Left renal pelvis (tissue), 4 donors: ENCODE measurements at places on chromosomes 6 and 20.

DNA sequence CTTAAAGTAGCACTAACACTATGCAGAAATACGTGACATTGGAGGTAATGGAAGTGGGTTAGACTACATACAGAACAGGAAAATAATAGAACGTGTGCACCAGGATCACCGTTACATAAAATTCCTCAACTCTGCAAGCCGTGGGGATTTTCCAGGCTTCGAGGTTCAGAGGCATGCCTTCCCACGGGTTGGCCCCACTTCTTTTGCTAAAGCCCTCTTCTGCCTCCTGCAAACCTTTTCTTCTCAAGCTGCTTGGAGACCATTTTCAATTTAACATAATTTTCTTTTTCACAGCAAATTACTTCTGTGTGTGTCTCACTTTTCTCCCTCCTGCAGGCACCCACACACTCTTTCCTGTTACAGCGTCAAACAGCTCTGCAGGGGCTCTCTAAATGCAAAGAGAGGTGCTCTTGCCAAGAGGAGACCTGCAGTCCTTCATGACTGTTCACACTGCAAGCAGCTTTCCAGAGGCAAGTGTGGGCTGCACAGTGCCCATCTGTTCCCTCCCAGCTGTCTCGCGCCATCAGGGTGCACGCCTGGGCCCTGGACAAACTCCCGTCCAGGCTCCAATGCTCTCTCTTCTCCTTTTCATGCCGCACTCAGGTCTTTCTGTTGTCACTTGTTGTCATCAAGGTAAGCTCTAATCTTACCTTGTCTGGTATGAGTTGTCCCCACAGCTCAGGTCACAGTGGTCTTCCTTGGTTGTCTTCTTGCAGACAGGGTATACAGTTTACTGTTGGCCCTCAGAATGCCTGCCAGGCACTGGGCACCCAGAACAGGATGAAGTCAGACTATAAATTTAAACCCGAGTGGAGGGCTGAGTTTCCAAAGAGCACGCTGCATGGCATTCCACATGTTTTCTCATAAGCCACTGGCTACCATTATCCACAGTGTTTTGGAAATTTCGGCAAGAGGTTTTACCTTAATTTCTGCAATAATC is 164.8 kb upstream of the GGTLC1 start:
- DNase-seq: no peak

GRCh38 chr6:25401711-25402110 is 122.5 kb downstream of the CARMIL1 start:
- DNase-seq: no peak

DNA sequence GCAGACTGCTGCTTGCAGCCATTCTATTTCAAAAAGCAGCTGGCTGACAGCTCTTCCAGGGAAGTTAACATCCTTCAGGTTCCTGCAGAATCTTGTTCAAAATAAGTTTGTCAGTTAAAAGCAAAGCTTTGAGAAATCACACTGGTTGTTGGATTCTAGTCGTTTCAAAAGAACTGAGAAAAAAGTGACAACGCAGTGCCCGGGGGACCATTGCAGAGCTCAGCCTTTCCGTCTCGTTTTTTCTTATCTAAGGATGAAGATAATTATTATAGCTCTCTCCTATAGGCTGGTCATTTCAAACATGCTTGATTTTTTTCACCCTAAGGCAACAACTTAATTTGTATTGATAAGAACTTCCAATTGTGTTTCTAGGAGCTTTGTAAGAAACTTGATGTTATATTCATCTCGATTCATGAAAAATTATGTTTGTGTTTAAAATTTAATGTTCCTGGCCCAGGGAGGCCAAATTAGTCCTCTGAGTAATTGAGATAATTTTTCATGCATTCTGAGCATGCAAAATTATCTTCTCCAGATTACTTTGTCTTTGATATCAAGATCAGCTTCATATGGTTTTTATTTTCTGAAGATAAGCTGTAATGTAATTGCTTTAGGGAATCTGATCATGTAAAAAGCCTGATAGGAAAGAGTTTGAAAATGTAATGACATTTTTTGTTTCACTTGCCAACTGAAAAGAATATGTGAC is 58.4 kb downstream of the SNAP25 start:
- no peak for DNase-seq

DNA sequence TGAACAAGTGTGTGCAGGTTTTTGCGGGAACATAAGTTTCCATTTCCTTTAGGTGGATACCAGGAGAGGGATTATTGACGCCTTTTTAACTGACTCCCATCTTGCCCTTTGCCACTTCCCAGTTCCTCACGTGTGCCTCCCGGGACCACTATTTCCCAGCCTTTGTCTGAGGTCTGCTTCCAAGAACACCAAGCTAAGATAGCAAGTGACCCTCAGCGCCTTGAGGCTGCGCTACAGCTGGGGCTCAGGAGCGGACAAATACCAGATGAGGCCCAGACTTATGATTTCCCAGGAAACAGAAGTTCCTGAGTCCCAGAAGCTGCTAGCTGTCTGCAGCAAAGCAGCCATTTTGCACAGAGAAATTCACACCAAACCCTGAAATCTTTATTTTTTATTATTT is 216.7 kb downstream of the SYNDIG1 start:
- no peak for DNase-seq

DNA sequence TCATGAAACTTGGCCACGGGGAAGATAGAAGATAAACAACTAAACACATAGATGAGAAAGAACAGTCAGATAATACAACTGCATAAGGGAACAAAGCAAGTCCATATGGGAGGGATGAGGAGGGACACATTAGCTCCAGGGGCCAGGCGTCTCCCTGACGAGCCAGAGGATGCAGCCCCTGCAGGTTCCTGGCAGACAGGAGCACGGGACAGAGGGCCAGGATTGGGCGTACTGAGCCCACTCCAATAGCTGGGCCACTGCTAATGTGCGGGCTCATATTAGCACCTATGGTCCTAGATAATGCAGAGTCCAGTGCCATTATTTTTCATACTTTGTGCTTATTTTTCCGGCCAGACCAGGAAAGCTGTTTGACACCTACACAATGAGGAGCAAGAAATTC is 182.9 kb downstream of the ANKRD60 start:
- DNase-seq: no peak

- peak; percentile 70 for DNase-seq
Observed at GRCh38 chr6:157764178-157765068, 58.6 kb upstream of the SNX9 start.

- DNase-seq: no peak
Observed at GRCh38 chr6:157194643-157195042, 128.7 kb downstream of the TMEM242 start.
